ENCODE measurements at places on chromosomes 13 and 19.

- no peak for DNase-seq
Measured at GRCh38 chr19:31096062-31096830, 253.0 kb downstream of the TSHZ3 start.

GRCh38 chr19:4060621-4061177, 6.0 kb downstream of the ZBTB7A start:
- no peak for DNase-seq

DNA sequence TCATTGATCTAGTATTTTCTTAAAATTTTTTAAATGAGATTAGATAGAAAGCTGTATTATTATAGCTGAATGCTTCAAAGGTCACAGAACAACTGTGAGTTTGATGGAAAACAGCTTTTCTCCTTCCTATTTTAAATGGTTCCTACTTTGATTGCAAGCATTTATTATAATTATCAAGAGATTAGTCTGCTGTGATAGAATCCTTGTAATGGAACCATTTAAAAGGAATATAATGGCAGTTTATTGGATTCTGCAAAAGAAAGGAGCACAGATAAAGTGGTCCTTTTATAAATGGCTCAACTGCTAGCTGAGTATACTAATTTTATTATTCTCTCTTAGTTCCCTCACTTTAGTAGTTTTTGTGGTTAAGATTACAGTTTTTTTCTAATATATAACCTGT, 87.0 kb downstream of the MAB21L1 start:
- DNase-seq, result no peak

- DNase-seq, result no peak
Measured at GRCh38 chr13:41457589-41458186, 338 bp downstream of the RGCC start.

GRCh38 chr19:56538761-56539263, at the start of gene ZFP28:
Gene ZFP28 (plus strand): TSS chr19:56538948. CDS start chr19:56539019, 71 bp downstream.
- peak; percentile 86 for DNase-seq

DNA sequence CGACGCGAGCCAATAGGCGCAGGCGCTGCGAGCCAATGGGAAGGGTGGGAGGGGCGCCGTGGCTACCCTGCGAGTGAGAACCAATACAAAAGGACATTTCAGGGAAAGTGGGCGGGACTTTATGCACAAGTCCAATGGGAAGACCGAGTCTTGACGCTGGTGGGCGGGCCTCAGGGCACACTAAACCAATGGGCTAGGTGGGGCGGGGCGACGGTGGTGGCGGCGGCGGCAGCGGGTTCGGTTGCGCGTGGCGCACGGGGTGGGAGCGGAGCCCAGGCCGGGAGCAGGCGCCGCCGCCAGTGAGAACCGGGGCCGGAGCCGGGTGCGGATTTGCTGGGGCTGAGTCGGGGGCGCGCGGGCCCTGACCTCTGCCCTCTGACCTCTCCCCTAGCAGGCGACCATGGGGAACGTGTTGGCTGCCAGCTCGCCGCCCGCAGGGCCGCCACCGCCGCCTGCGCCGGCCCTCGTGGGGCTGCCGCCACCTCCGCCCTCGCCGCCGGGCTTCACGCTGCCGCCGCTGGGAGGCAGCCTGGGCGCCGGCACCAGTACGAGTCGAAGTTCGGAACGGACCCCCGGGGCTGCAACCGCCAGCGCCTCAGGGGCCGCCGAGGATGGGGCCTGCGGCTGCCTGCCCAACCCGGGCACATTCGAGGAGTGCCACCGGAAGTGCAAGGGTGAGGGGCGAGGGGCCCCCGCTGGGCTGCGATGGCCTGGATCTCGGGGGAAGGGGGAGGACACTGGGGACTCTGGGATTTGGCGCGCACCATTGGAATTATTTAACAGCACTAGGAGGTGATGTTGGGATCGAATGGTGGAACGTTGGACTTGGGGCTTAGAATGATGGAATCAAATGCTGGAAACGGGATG, at the start of gene TOMM40:
Gene TOMM40 (plus strand): TSS at position 239 of the 867 bp plus-strand sequence. CDS start 162 bp downstream, at position 401.
- no peak for DNase-seq

- DNase-seq, result no peak
Measured at GRCh38 chr13:99124794-99125316, 75.8 kb upstream of the UBAC2 start.

All from BE2C (cell line).